ENCODE measurements at places on chromosomes 5 and 9.

- DNase-seq = no peak
Observed at GRCh38 chr5:140327589-140327988, 18.8 kb downstream of the HBEGF start.

- DNase-seq = no peak
Observed at GRCh38 chr5:155772009-155772662, 554.8 kb upstream of the SGCD start.

- DNase-seq = no peak
Observed at GRCh38 chr5:59037453-59037852, 454.6 kb downstream of the RAB3C start.

- no peak for DNase-seq
Observed at GRCh38 chr5:128225245-128226030, 141.9 kb downstream of the SLC12A2 start.

GRCh38 chr5:5986492-5987178 lies 391.7 kb downstream of the MED10 start:
- no peak for DNase-seq

DNA sequence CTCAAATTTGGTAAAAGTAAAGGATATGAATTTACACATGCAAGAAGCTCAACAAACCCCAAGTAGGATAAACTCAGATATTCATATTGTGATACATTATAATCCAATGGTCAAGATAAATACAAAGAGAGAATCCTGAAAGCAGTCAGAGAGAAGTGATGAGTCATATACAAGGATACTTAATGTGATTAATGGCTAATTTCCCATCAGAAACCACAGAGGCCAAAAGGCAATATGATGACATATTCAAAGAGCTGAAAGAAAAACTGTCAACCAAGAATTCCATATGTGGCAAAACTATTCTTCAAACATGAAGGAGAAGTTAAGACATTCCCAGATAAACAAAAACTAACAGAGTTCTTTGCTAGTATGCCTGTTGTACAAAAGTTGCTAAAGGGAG lies 19.5 kb upstream of the IRF1 start:
- DNase-seq = no peak

DNA sequence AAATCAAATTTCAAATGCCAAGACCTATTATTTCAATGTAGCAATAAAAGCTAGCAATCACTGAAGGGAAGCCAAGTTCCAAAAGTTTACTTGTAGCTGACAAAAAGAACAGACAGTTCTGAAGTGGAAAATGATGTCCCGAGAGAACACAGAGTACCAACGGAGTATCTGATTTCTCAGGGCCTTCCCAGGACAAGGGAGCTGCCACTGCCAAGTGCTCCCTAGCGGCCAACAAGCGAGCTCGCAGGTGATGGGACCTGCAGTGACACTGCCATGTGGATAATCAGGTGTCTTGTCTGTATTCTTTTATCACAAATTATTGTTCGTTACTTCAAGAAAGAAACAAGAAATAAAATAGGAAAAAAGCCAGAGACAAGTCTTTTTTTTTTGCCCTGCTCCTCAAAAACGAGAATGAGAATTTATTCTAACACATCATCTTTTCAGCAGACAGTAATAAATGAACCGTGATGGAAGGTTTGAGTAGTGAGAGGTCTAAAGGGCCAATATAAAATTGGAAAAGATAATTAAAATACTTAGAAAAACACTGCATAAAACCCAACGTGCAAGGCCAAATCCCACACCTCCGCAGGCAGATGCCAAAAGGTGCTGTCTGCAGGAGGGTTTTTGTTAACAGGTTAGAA lies 159.4 kb downstream of the MYO10 start:
- DNase-seq = peak; percentile 26

GRCh38 chr9:130443840-130444492 lies 795 bp upstream of the ASS1 start:
- no peak for DNase-seq

Measured in NCI-H524 treated with DMSO at 0.1 percent for 48 hours (cell line).